ENCODE measurements at places on chromosomes 6 and 20.
A peak's percentile ranks its signal among the peaks of the same experiment; 100 is the strongest.

- no peak overlapping the region for H3K27ac ChIP-seq
- no peak overlapping the region for H3K4me3 ChIP-seq
- no peaks in the 10 kb centered on the region for H3K36me3 ChIP-seq
Measured at GRCh38 chr20:7094438-7094997, 327.0 kb downstream of the BMP2 start.

GRCh38 chr20:830011-830521, 3.4 kb upstream of the FAM110A start:
- DNase-seq, result no peak
- H3K4me3 ChIP-seq, result no peak overlapping the region
- no peak overlapping the region for H3K27ac ChIP-seq
- no peaks in the 10 kb centered on the region for H3K27me3 ChIP-seq
- H3K4me1 ChIP-seq, result peaks cover 20% of the 10 kb centered on the region

DNA sequence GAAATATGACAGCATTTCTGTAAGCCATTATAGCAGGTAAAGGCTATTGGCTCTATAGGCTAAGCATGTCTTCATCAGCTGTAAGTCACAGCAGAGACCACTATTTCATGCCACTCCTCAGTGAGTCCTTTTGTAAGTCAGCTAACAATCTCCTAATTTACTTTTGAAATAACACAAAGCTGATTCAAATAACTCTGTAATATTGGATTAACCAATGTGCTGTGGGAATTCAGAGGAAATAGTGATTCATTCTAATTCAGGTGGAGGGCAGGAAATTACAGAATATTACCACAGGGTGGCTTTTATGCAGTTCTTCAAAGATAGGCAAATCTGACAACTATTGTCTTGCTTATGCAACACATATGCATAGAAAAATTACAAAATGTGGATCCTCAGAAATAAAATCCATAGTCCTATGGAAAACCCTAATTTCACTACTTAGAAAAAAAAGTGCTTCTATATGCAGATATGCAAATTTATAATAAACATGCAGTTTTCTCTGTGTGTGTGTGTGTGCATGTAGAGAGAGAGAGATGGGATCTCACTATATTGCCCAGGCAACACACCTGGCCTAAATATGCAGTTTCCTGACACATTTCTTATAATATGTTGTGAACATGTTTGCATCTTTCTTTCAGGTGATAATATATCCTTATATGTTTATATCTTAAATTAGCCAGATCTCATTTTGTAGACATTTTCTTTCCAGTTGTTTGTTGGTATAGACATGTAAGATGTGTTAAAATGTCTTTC, 4.8 kb upstream of the SMIM28 start:
- no peak overlapping the region for H3K4me3 ChIP-seq
- DNase-seq, result no peak
- H3K36me3 ChIP-seq, result no peaks in the 10 kb centered on the region
- H3K4me1 ChIP-seq, result no peaks in the 10 kb centered on the region
- H3K27ac ChIP-seq, result no peak overlapping the region

DNA sequence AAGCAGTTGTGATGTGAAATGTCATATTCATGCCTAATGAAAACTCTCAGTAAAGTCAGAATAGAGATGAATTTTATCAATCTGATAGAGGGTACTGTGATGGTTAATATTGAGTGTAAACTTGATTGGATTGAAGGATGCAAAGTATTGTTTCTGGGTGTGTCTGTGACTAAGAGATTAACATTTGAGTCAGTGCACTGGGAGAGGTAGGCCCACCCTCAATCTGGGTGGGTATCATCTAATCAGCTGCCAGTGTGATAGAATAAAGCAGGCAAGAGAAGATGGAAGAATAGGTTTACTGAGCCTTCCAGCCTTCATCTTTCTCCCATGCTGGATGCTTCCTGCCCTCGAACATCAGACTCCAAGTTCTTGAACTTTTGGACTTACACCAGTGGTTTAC, 124.3 kb downstream of the CENPW start:
- no peaks in the 10 kb centered on the region for H3K4me1 ChIP-seq
- H3K36me3 ChIP-seq, result no peaks in the 10 kb centered on the region
- no peaks in the 10 kb centered on the region for H3K27me3 ChIP-seq
- H3K27ac ChIP-seq, result no peak overlapping the region

GRCh38 chr20:16270314-16270931, 302.8 kb downstream of the KIF16B start:
- no peak overlapping the region for H3K4me3 ChIP-seq
- DNase-seq, result no peak
- no peaks in the 10 kb centered on the region for H3K27me3 ChIP-seq

DNA sequence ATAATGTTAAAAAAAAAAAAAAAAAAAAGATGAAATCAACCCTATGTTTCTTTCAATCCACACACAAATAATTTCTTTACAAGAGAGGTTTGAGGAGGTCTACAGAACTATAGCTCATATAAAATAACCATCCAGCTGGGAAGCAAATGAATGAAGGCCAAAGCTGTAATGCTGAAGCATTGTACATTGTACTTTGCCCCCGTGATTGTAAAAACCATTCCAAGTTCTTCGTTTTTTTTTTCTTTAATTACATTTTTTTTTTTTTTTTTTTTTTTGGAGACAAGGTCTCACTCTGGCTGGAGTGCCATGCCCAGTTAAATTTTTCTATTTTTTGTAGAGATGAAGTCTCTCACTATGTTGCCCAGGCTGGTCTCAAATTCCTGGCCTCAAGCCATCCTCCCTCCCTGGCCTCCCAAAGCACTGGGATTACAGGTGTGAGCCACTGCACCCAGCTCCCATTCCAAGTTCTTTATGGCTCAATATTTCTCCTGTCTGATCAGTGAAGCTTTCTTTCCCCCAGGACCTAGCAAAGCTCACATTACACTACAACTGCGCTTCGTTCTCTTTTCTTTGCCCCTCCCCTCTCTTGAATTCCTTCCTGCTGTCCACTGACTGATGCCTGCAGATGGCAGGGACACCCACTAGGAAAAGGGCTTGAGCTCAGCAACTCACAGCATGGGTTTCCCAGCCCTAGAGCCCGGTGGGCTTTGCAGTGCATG, 53.0 kb upstream of the NOP56 start:
- DNase-seq, result no peak
- no peak overlapping the region for H3K4me3 ChIP-seq
- peaks cover 44% of the 10 kb centered on the region for H3K27me3 ChIP-seq
- no peaks in the 10 kb centered on the region for H3K36me3 ChIP-seq

GRCh38 chr20:47654370-47654769, 130.9 kb downstream of the SULF2 start:
- DNase-seq, result no peak
- H3K4me3 ChIP-seq, result no peak overlapping the region
- H3K27me3 ChIP-seq, result no peaks in the 10 kb centered on the region
- H3K27ac ChIP-seq, result peak overlapping the region; percentile 65
- peaks cover 32% of the 10 kb centered on the region for H3K36me3 ChIP-seq

DNA sequence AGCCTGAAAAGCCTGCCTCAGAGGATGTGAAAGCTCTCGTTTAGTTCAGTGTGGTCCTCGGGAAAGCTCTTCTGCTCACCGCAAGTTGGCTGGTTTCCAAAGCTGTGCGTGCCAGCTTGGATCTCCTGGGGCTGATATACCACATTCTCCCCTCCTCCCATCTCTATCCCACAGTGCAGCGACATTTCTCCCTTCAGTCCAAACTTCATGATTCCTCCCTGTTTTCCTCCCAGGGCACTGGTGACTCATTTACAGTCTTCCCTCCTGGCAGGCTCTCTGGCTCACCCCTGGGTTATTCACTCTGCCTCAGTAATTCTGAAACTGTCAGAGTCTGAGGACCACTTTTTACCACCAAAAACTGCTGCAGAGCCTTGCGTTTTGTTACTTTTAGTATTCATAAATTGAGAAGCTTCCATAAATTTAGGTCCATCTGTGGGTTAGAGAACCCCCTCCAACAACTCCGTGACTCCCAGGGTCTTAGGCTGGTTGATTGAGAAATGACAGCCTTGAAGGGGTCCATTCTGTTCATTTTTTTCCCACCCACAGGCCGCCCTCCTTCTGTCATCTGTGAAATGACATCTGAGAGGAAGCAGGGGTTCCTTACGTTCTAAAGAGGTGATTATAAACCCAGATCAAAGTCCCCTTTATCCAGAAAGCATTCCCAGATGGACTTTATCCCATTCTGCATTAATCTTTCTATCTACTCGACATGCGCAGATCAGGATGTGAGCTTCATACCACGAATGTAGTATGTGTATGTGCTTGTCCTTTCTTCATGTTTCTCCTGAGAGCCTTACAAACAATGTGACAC, 6.1 kb downstream of the TRIM10 start:
- no peaks in the 10 kb centered on the region for H3K36me3 ChIP-seq
- peaks cover 57% of the 10 kb centered on the region for H3K27me3 ChIP-seq
- H3K4me1 ChIP-seq, result peaks cover 15% of the 10 kb centered on the region
- no peak overlapping the region for H3K4me3 ChIP-seq
- DNase-seq, result no peak
- no peak overlapping the region for H3K27ac ChIP-seq

GRCh38 chr6:41073968-41074691, 1.4 kb downstream of the NFYA start:
- H3K36me3 ChIP-seq, result peaks cover 8% of the 10 kb centered on the region
- H3K27ac ChIP-seq, result peak overlapping the region; percentile 96
- no peaks in the 10 kb centered on the region for H3K27me3 ChIP-seq
- H3K4me1 ChIP-seq, result peaks cover 47% of the 10 kb centered on the region
- peak overlapping the region; percentile 92 for H3K4me3 ChIP-seq
- no peak for DNase-seq

Measured in stimulated activated naive B cell treated with anti-CD40 and anti-IgM and Interleukin-4, amounts not matched to agents 10 μg/mL and 1 μg/mL and 100 μg/mL, for 72 hours (primary cell).